ENCODE measurements at places on chromosomes 3 and 15.

DNA sequence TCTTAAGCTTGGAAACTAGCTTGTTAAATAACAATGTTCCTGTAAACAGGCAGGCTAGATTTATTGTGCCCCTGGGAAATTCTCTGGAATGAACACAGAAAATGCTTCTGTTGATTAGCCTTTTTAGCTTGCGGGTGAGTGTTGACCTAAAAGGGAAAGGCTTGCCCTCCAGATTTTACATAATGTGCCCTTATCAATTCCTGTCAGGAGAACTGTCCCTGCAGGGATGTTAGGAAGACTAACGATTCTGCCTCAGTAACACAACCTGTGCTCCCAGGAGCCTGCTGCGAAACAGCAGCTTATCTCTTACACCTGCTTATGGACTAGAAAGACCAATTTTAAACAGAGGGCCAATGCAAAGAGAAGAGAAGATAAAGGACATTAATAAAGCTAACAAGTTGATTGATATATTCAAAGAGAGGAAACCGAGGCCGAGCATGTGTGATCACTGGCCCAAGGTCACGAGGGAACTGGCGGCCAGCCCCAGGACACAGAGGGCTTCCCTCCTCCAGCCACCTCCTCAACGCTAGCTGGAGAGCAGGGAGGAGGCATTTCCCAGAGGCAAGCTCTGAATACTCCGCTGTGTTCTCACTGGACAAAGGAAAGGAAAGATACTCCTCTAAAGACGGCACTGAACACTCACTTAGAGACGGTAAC, 48.4 kb upstream of the TJP1 start:
- DNase-seq: no peak

DNA sequence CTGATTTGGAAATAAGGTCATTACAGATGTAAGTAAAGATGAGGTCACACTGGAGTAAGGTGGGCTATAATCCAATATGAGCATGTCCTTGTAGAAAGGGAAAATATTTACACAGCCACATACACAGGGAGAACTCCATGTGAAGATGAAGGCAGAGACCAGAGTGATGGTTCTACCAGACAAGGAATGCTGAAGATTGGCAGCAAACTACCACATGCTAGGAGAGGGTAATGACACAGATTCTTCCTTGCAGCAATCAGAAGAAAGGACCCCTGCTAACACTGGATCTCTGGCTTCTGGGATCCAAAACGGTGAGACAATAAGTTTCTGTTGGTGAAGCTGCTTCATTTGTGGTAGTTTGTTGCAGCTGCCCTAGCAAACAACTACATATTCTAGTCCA, 56.0 kb upstream of the SPTSSB start:
- DNase-seq: no peak

DNA sequence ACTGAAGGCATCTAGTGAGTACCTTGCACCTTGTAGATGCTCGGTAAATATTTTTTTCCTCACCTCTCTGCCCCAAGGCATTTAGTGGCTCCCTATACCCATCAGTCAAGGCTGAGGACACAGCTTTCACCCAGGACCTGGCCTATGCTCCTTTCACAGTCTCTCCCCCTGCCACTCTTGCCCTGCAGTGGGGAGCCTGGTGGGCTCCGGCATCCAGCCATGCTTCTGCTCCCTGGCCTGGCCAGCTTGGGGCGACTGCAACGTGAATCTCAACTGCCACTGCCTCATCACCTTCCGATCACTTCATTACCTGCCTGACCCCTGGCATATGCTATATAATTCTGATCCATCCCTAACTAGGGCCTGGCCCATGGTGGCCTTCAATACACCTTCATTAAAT, 735 bp upstream of the CX3CR1 start:
- DNase-seq: no peak

GRCh38 chr3:84683493-84683892, 275.3 kb upstream of the CADM2 start:
- DNase-seq: no peak

- no peak for DNase-seq
These were observed 295.8 kb upstream of the LRRN1 start for GRCh38 chr3:3503411-3503810.

DNA sequence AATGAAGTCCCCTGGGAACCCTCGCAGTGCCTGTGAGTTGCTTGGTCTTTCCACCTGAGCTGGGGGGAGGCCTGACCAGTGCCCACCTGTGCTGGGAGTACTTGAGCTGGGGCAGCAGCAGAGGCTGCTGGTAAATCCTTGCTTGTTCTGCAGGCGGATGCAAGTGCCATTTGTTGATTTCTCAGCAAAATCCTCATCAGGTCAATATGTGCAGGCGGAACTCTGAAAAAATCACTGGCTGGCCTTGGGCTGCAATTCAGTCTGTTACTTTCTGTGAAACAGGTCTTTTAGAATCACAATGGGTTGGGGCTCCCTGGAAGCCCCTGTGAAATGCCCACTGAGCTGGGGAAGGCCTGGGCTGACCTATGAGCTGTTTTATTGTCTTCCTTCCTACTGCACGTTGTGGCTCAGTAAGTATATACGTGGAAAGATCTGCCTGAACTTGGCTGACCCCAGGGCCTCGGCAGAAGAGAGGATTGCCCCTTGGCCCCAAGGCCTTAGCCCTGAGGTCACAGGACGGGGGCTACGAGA, 182.0 kb upstream of the RGMA start:
- no peak for DNase-seq

GRCh38 chr3:124051636-124052035, 59.7 kb upstream of the ROPN1 start:
- no peak for DNase-seq

GRCh38 chr15:79168922-79169456, 78.4 kb upstream of the RASGRF1 start:
- DNase-seq: no peak

DNA sequence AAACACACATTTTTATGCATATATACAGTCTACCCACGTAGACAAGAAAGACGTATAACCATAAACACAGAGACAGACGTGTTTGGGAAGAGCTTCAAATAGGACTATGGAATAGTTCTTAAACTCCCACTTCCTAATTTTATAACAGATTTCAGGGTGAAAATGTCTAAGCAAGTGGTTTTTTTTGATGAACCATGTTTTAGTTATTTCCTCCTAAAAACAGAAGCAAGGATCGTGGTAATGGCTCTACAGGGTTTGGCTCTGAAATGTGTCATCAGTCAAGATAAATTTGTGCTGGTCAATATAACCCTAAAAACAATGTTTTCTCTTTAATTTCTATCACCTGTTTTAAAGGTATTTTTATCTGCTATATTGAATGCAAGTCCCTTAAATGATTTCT, 58.2 kb downstream of the FMN1 start:
- DNase-seq: no peak

DNA sequence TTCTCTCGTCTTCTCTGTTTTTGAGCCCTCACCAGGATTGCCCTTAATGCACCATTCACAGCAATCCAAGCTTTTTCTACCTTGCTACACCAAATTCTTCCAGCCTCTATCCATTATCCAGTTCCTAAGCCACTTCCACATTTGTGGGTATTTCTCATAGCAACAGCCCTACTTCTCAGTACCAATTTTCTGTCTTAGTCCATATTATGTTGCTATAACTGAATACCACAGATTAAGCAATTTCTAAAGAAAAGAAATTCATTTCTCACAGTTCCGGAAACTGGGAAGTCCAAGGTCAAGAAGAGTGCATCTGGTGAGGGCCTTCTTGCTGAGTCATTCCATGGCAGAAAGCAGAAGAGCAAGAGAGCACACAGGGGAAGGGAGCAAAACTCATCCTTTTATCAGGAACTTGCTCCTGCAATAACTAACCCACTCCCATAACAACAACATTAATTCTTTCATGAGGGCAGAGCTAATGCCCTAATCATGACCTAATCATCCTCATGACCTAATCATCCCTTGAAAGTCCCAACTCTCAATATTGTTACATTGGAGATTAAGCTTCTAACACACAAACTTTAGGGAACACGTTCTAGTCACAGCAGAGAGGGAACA, 9.7 kb upstream of the EIF1B start:
- no peak for DNase-seq

DNA sequence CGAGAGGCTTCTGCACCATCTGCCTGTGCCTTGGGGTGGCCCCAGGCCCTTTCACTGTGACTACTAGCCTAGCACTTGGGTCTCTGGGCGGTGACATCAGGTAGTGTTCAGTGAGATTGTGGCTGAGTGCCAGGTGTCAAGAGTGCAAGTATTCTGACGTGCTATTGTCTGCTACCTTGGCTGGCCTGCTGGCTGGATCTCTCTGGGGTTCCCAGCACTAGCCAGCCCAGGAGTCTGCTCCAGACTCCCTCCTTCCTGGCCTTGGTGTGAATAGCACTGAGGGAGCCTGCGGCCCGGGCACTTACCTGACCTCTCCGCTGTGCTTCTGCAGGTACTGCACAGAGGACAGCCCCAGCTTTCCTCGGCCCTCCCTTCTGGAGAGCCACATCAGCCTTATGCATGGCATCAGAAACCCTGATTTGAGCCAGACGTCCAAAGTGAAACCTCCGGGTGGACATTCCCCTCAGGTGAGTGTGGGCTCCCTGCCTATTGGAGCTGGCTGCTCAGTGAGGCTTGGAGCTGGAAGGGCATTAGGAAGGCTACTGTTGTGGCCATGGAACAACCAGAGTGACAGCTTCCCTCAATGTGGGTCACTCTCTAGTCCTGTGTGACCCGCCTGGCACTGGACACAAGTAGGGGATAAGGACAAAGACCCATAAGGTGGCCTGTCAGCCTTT, 17.5 kb upstream of the ALPK3 start:
- no peak for DNase-seq

DNA sequence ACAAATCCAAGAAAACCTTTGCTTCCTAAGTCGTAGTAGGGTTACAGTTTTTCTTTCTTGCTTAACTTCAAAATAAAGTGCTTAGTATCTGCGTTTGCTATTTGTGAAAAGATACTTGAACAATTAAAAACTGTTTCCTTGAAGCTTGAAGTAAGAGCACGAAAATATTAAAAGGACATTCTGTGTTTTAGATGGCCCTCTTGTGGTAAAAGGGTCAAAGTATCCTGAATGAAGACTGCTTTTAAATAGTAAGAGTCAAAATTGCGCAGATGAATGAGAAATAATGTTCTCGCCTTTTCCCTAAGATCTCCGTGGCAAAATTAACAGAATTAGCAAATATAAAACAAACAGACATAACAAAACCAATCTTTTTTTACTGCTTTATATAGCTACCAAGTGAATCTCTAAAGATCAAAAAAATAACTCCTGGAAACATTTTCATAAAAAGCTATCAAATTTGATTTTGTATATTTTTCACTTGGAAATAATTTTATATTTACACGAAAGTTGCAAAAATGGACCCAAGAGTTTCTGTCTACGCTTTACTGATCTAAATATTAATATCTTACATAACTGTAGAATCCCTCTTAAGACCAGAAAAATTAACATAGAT, 175.4 kb downstream of the MBNL1 start:
- DNase-seq: no peak

- no peak for DNase-seq
These were observed 67.5 kb downstream of the PROS1 start for GRCh38 chr3:93906245-93906644.

DNA sequence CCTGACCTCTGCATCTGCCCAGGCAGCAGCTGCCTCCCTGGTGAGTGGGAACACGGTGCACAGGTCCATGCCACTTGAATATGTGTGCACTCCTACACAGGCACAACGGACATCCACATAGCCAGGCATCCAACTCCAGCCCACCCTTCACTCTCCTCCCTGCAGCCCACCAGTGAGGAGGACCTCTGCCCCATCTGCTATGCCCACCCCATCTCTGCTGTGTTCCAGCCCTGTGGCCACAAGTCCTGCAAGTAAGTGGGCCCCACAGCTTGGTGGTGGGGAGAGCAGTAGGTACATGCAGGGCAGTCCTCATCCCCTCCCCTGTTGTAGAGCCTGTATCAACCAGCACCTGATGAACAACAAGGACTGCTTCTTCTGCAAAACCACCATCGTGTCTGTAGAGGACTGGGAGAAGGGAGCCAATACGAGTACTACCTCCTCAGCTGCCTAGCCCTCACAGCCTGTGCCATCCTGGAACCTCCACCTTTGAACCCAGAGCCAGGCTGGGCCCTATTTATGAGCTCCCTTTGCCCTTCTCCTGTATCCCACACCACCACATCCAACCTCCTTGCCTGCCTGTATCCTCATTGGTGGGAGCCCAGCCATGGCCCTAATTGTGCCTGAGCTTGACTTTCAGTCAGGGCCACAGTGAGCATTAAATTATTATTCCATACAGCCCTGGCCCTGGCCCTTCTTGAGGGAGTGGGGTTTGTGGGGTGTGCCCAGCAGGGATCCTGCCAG, 1.5 kb upstream of the AMIGO3 start:
- no peak for DNase-seq

DNA sequence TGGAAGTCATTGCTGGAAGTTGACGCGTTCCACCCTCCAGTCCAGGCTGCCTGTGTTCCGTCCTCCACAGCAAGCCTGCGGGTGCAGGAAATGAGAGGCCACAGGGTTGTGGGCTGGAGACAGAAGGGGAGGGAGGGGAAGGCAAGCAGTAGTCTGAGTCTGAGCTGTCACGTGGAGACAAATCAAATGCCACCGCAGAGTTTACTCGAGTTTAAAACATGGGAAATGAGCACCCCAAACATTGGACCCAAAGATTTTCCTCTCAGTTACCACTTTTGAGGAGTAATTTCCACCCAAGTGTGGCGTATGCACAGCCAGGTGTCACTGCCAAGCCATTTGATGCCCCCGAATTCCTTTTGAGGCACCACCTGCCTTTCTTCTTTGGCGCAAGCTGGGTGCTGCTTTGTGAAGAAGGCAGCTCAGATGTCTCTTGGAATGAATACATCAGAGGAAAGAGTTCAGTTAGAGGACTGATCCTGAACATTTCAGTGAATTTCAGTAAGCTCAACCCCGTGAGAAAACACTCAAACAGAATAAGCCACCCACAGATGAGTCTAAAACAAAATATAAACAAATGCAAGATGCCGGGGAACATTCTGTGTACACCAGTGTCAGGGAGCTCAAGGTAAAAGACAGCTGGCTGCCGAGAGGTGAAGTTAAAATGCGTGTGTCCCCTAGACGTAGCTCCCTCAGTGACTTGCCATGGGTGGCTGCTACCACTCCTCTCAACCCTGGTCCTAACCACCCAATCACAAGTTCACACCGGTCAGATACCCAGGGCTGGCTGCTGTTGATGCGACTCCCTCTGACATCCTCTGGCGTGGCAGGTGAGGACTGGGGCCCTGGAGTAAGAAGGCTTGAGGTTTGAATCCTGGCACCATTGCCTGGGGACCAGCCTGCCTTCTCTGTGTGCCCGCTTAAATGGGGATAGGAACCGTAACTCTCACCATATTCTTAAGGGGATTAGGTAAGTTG, 203.8 kb downstream of the UACA start:
- DNase-seq: peak; percentile 84

DNA sequence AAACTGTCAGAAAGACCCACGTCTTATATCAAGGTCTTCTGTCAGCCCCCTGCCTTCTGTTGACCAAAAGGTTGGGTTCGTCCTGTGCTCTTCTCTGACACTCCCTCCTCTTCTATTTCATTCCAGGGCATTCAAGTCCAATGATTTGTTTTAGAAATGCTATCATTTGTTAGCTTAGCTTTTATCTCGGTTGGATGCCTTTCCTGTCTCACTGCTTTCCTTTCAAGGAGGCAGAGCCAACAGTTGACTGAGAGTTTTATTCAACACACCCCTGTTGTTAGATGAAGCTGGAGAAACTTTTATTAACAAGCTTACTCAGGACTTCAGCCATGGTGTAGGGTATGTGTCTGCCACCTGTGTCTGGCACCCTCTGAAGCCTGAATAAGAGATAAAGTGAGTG, 112.0 kb upstream of the SLC7A14 start:
- DNase-seq: no peak

GRCh38 chr15:96974761-96975160, 644.3 kb downstream of the NR2F2 start:
- DNase-seq: no peak

- no peak for DNase-seq
These were observed 395.2 kb downstream of the MECOM start for GRCh38 chr3:169268286-169268776.

GRCh38 chr3:61893840-61894566, 332.6 kb downstream of the PTPRG start:
- DNase-seq: no peak

Data from CD8-positive, alpha-beta memory T cell (primary cell).